ENCODE measurements at places on chromosomes 12 and 14. TPM values are rescaled to one million over a fixed set of nuclear protein-coding genes. Genes with fewer than 3 reads are reported as not detected.

DNA sequence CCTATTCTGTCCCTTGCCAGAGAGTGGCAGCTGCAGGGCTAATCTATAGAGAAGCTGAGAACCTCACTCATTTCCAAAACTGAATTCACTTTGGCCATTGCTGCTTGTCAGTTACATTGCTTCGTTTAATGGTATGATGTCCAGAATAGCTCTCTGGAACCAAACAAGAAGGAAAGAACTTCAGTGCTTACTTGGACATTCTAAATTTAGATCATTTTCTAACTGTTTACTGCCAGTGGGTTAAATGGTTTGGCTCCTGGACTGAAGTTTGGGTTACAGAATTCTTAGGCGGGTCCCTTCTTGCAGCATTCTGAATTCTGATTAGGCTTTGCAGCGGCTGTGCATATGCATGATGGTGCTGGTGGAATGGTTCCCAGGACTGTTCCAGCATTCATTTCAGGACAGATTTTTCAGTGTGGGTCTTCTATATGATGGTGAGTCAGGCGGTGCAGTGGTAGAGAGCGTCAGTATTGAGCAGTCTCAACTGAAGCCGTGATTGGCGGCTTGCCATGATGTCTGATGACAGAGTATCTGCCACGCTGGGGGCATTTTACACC, 148.7 kb downstream of the DYRK2 start:
- H3K27ac ChIP-seq: no peak overlapping the region
- H3K36me3 ChIP-seq: no peaks in the 10 kb centered on the region
- no peak overlapping the region for H3K4me3 ChIP-seq
- H3K4me1 ChIP-seq: no peaks in the 10 kb centered on the region

- no peaks in the 10 kb centered on the region for H3K36me3 ChIP-seq
- DNase-seq: no peak
- H3K4me1 ChIP-seq: no peaks in the 10 kb centered on the region
- H3K27me3 ChIP-seq: no peaks in the 10 kb centered on the region
- H3K27ac ChIP-seq: no peak overlapping the region
- no peak overlapping the region for H3K4me3 ChIP-seq
These were observed 113.7 kb upstream of the MYF6 start for GRCh38 chr12:80593766-80594165.

- H3K4me3 ChIP-seq: no peak overlapping the region
- no peak overlapping the region for H3K27ac ChIP-seq
- H3K4me1 ChIP-seq: no peaks in the 10 kb centered on the region
- DNase-seq: no peak
- H3K36me3 ChIP-seq: no peaks in the 10 kb centered on the region
- no peaks in the 10 kb centered on the region for H3K27me3 ChIP-seq
These were observed 666.6 kb downstream of the DIO2 start for GRCh38 chr14:79544698-79545070.

- no peak for DNase-seq
- no peaks in the 10 kb centered on the region for H3K36me3 ChIP-seq
These were observed 18.0 kb downstream of the FMNL3 start for GRCh38 chr12:49689237-49689636.

DNA sequence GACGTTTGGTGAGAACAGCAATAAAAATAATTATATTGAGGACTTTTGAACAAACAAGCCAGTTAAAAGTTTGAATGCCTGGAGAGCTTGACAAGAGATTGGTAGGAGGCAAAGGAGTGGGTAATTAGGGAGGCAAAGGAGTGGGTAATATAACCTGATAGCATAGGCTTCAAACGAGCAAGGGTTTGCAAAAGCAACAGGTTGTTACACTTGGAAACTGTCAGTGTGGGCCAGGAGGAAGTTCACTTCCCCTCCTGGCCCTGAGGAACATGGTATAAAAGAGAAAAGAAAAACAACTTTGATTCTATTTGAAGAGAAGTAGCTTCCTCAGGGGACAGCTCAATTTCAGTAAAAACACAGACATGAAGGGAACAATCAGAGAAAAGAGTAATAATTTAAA, 121.7 kb downstream of the CCER1 start:
- DNase-seq: no peak
- H3K4me1 ChIP-seq: no peaks in the 10 kb centered on the region
- no peak overlapping the region for H3K27ac ChIP-seq
- H3K4me3 ChIP-seq: no peak overlapping the region
- H3K36me3 ChIP-seq: no peaks in the 10 kb centered on the region

- H3K36me3 ChIP-seq: peaks cover 4% of the 10 kb centered on the region
- H3K27me3 ChIP-seq: no peaks in the 10 kb centered on the region
- H3K27ac ChIP-seq: no peak overlapping the region
- H3K4me1 ChIP-seq: peaks cover 24% of the 10 kb centered on the region
- DNase-seq: no peak
- no peak overlapping the region for H3K4me3 ChIP-seq
These were observed 39.7 kb downstream of the LEMD3 start for GRCh38 chr12:65208964-65209654.

The ITGA7 gene
- total RNA-seq: 17.5 TPM

The MYH6 gene
- total RNA-seq: 0.62 TPM

The SMCO2 gene
- total RNA-seq: 0.47 TPM
